ENCODE measurements at places on chromosomes 2 and 18.

DNA sequence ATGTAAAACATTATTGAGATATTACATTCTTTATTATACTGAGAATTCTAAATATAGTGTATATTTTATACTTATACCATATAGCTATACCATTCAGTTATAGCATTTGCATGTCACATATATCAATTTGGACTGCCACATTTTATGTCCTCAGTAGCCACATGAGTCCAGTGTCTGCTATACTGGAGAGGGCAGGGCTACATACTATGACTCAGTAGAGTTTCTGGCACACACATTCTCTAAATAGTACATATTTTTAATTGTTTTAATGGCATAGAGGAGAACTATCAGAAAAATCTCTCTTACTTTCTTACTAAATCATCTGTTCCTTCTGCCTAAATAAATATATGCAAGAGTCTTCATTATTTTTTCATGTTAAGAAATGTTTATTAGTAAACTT lies 55.4 kb upstream of the COL5A2 start:
- peak; percentile 44 for DNase-seq

DNA sequence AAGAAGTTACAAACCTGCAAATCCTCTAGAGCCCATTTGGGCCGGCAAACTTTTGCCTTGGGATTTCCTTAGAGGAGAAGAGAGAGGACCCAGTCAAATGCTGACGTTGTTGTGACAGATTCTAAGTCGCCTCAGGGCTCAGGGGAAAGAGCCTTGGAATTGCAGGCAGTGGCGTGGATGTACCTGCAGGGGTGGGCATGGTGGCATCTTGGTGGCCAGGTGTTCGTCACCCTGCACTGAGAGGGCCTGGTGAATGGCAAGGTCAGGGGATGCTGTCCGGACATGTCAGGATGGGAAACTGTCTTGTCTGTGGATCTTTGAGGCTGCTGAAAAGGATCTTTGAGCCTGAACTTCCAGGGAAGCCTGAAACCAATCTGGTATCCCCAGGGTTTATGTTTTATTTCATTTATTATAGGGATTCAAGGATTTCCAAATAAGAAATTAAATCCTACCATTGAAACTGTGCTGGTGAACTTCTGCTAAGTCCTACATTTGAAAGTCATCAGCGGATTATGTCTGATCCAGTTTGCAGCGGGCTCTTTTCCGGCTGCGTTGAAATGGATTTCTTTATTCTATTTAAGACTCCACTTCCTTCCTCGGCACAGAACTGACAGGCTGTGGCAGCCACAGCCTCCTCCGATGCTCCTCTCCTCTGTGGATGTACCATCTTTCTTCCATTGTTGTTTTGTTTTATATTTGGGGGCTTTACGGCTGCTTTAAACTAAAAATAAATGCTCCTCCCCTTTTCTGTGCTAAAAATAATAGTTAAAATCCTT lies 207.6 kb downstream of the AGAP1 start:
- peak; percentile 10 for DNase-seq

DNA sequence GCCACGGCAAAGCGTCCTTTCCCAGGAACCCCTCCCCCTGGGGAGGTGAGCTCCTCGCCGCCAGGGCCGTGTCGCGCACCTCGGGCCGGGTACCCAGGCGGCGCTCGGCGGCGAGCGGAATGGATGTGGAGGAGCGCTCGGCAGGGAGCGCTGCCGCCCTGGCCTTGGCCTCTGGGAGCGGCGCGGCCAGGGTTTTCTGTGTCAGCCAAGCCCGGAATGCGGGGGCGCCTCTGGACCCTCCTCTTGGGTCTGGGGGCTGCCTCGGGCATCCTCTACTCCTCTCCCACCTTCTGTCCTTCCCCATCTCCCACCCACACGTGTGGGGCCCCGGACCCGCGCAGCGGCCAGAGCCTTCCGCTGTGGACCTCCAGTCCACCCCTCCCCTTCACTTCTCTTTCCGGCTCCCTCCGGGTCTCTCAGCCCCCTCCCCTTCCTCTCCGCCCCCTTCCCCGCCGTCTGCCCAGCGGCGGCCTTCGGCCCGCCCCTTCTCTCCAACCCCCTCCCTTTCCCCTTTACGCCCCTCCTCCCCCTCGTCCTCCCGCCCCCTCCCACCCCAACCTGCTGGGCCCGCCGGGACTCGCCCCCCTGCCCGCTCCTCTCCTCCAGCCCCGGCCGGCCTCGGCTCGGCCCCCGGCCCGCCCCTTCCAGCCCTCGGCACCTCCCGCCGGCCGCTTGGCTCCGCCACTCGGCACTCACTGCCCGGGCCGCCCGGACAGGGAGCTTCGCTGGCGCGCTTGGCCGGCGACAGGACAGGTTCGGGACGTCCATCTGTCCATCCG lies at the start of gene MERTK:
Gene MERTK (plus strand): TSS at position 684 of the 779 bp plus-strand sequence. CDS start 129 bp downstream, outside the sequence.
- DNase-seq = peak; percentile 31

- no peak for DNase-seq
Observed at GRCh38 chr18:3675994-3676393, 226.0 kb downstream of the TGIF1 start.

GRCh38 chr2:38152913-38153312 lies 77.0 kb upstream of the CYP1B1 start:
- DNase-seq = no peak

GRCh38 chr2:232328032-232328422 lies 50.5 kb upstream of the ALPP start:
- no peak for DNase-seq

DNA sequence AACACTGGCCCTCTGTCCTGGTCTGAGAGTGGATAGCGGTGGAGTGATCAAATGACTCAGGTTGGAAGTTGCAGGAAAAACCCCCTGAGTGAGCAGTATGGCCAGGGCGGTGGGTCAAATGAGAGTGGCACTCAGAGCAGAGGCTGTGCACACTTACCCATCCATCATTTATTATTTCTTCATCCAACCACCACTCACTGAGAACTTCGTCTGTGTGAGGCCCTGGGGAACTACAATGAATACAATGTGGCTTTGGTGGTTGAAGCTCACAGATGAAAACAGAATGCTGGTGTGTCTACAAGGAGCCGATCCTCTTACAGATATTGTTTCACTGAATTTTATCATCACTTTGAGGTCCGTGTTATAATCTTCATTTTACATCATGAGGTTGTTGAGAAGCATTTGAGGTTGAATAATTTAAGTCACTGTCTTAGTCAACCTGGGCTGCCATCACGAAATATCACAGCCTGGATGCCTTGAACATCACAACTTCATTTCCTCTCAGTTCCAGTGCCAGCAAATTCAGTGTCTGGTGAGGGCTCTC lies 73.4 kb upstream of the ID2 start:
- peak; percentile 4 for DNase-seq

- DNase-seq = peak; percentile 34
Observed at GRCh38 chr2:64655018-64655664, 1.4 kb upstream of the SERTAD2 start.

- DNase-seq = no peak
Observed at GRCh38 chr2:110768591-110768990, 36.2 kb downstream of the ACOXL start.

GRCh38 chr18:80227472-80227871 lies 19.8 kb downstream of the PARD6G start:
- no peak for DNase-seq

DNA sequence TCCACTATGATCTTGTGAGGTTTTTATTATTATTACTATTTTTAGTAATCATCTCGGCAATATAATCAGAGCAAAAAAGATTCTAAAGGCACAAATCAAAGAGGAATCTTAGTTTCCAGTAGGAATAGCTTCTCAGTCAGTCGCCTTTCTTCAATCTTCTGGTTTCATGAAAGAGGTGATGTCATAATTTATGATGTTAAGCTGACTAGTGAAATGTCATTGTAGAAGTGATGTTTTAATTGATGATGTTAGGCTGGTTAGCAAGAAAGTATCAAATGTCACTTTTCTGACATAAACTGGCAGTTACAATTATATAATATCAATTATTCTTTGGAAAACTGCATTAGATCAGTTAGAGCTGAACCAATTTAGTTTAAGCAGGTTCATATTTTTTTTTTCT lies 476.7 kb upstream of the ETAA1 start:
- DNase-seq = no peak

GRCh38 chr2:74107071-74107470 lies 40.6 kb downstream of the BOLA3 start:
- no peak for DNase-seq

- no peak for DNase-seq
Observed at GRCh38 chr2:109434351-109434750, 179.4 kb downstream of the SEPTIN10 start.

DNA sequence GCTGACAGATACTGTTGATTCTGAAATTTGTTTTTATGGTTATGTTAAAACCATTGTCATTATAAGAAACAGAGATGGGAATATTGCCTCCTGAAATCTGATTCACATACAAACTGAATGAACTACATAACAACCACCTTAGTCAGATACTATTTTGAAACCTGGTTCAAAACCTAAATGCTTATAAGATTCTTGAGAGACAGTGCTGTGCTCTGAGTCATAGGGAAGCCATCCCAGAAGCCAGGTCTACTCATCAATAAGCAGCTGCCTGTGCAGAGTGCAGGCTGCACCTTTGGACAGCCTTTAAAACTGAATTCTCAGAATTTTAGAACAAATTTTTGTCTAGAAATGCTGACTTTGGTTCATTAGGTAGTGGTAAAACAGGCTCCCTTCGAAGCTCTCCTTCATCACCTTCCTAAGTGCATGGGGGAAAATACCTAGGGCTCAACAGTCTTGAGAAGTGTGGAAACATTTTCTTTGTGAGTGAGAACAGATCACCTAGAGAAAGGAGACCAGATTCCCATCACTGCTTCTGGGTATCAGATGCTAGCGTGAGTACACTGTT lies at the start of gene SERPINB7:
Gene SERPINB7 (plus strand): TSS at position 253 of the 565 bp plus-strand sequence. CDS start 6,955 bp downstream, outside the sequence.
- DNase-seq = peak; percentile 85

- DNase-seq = peak; percentile 20
Observed at GRCh38 chr2:98607741-98608115, 584 bp downstream of the COA5 start.

DNA sequence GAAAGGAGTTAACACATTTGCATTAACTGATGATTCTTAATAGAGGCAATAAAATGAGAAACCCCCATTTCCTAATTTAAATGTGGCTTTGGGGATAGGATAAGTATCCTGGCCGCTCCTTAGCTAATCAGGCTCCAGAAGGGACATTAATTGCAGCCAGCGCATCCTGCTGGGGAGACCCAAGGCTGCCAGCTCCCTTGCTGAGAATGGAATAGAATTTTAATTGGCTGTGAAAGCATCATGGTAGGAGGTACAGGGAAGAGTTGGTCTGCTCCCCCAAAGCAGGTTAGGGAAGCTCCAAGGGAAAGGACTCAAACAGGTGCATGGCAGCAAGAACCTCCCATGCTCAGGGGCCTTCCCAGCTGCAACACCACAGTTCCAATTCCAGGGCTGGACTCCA lies 71.4 kb downstream of the MARCHF4 start:
- DNase-seq = no peak

GRCh38 chr2:48707466-48707865 lies 48.1 kb downstream of the LHCGR start:
- peak; percentile 50 for DNase-seq

GRCh38 chr2:233183869-233184418 lies 67.5 kb upstream of the ATG16L1 start:
- no peak for DNase-seq

- DNase-seq = no peak
Observed at GRCh38 chr2:192051533-192051932, 143.2 kb downstream of the TMEFF2 start.

GRCh38 chr18:37717656-37718055 lies 152.1 kb upstream of the CELF4 start:
- DNase-seq = no peak

DNA sequence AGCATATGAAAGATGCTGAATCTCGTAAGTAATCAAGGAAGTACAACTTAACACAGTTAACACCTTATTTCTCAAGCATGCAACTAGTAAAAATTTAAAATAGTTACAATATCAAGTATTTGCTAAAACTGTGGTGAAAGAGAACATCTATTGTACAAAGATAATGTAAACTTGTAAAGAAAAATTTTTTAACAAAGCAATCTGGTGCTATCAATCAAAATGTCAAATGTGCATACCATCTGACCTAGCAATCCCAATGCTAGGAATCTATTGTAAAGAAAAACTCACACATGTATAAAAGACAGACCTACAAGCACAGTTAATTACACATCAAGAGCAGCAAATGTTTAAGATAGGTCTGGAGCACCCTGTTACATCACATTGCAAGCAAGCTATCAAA lies 90.1 kb downstream of the SLC66A3 start:
- no peak for DNase-seq

DNA sequence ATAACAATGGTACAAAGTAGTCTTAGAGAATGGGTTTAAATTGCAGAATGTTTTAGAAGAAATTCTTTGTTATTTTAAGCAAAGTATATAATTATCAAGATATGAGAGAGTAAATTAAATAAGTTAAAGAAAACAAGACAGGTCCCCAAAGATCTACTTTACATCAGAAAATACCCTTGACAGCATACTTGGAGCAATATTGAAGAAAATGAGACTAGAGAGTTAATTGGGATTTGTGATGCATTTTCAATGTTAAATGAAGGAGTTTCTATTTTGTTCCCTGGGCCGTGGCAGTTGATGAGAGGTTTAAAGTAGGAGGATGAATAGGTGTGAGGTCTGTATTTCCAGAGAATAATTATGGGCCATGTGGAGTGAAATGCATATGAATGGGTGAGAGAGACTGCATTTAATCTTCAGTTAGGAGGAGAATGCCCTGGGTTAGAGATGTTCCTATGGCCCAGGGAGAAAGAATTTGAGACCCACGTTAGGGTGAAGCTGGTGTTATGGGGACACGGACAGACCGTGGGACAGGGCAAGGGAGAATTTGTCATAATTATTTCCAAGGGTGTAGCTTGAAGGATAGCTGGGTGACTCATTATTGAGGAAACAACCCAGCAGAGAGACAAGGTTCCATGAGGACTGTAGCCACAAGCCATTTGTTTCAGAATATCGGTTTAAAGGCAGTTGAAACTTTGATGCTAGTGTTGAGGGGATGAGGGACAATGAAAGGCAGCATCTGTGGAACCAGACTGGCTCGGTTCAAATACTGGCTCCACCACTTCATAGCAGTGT lies 22.7 kb downstream of the MGAT5 start:
- DNase-seq = peak; percentile 27

DNA sequence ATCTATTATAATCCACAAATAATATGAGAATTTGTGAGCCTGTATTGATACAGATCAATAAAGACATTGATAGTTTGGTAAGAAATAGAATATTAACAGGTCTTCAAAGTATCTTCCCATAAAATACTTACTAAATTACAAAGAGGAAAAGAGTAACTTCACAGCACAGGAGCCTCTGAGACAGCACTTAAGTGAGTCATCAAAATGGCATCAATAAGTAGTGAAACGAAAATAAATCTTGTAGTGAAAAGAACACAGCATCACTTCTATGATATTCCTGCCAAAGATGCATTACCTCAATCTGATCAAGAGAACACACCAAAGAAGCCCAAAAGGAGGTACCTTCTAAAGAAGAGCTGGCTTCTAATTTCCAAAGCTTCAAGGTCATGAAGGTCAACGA lies 116.4 kb downstream of the CBLN2 start:
- peak; percentile 6 for DNase-seq

DNA sequence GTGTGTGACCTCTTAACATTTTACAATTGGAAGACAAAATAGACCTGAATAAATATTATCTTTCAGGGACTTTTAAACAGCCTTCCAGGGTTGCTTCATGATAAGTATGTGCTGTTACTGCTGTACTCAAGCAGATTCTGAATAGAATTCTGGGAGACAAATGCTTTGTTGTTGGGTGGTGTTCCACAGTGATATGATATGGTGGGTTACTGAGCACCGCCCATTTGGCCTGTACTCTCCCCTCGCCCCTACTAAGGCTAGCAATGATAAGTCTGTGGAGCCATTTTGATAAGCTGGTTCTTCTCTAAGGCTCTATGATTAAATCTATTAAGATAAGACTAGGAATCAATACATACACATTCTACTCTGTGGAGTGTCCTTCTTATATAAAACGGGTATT lies 89.8 kb upstream of the ITGA4 start:
- no peak for DNase-seq

- peak; percentile 19 for DNase-seq
Observed at GRCh38 chr2:206125901-206126300, 33.3 kb downstream of the NDUFS1 start.
